Stimulated activated CD8-positive, alpha-beta memory T cell treated with anti-CD3 and anti-CD28 coated beads, Interleukin-7, amount 100 ng/mL, for 4 hours (primary cell): ENCODE measurements at places on chromosomes 5 and 9.

DNA sequence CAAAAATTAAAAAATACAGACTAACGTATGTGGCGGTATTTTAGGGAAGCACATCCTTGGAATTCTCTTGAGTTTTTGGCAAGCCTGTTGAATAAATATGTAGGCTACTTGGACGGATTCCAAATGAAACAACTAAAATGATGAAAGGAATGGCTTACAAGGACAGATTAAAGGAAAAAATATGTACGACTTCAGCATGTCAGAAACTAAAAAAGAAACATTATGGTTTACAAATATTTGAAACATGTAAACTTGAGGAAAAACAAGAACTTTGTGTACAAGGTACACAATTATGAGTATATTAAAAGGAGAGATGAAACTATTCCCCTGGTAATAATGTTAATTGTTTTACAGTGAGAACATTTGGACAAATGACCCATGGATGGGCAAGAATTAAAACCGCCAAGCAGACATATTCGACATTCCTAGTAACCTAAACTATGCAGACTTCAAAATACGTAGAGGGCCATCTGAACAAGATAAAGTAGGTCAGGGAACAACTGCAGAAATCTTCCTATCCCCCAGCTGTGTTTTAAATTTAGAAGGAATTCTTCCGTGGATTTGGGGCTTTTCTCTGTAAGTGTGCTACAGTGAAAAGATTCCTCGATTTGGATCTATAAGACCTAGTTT lies 12.5 kb downstream of the EDIL3 start:
- no peak for DNase-seq

GRCh38 chr9:21810881-21811280 lies 8.4 kb downstream of the MTAP start:
- DNase-seq = no peak

DNA sequence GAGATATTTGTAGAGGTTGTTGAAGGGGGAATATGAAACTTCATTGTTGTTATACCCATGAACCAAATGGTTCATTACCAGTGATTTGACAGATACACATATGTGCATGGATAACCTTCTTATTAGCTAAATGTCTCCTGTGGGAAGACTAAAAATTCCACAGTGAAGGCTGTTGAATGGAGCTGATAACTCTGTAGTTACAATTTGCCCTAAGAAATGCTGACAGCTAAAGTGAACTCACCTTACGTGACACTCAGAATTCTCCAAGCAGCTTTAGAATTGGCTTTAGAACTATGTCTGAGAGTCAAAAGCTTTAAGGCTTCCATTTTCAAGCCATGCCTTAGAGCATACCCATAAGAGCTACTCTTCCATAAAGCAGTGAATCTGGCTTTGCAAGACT lies 276.9 kb downstream of the PRELID2 start:
- no peak for DNase-seq

GRCh38 chr9:35385042-35385441 lies 104.9 kb upstream of the RUSC2 start:
- no peak for DNase-seq

DNA sequence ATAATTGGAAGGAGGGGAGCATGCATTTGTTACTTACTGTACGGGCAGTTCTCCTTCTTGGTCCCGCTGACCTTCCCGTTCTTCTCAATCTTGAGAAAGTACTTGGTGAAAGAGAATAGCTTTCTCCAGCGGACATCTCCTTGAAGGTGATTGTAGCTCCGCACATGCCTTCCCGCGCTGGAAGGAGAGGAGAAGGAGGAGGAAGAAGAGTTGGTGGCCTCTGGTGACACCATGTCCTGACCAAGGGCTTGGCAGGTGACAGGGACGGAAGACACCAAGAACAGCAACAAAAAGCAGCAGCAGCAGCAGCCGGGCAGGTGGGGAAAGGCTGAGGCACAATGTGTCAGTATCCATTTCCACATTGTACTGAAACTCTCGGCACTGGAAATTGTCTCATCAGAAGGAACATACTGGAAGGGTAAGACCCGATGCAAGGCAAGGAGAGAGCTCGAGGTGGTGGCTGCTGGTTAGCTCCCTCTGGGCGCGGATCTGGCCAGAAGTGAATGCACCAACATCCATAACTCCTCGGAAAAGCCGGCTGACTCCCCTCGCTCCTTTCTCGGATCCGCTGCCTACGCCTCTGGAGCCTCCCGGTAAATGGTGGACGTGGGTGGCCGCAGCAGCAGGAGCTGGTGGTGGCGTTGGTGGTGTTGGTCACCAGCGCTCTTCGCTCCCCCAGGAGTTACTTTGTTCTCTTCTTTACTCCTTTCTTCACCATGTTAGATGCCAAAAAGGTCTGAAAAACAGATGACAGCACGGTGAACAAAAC lies 715 bp downstream of the FGF10 start:
- no peak for DNase-seq

DNA sequence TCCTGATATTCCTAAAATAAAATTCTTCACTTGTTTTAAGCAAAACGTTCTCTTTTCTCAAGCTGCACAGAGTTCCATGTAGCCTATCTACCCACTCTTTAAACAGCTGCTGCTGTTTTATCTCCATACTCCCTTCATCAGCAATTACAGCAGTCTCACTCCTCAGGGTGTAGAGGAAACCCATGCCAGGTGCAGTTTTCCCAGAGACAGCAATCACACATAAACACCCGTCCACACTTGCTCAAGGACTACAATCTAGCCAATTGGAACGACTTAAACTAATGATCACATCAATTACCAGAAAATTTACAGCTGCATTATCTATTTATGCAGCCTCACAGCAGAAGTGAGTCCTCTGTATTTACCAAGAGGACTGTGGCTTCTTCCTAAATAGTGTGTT lies 141.7 kb downstream of the HTR1A start:
- DNase-seq = no peak

DNA sequence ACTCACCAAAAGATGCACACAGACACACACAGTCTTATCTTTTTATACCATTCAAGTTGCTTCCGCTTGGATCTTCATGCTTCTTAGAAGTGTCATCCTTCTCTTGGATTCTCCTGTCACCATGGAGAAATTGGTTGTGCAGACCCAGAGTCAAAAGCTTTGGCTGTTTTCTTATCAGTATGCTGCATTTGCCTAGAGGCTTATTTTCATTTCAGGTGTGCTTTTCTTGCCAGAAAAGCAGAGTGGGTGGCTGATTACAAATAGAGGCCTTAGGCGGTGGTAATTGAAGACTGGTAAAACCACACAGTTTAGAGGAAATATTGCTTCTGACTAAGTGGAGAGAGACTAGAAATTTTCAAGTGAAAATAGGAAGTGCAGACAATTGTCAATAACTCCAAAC lies 70.2 kb upstream of the TLE4 start:
- DNase-seq = no peak

DNA sequence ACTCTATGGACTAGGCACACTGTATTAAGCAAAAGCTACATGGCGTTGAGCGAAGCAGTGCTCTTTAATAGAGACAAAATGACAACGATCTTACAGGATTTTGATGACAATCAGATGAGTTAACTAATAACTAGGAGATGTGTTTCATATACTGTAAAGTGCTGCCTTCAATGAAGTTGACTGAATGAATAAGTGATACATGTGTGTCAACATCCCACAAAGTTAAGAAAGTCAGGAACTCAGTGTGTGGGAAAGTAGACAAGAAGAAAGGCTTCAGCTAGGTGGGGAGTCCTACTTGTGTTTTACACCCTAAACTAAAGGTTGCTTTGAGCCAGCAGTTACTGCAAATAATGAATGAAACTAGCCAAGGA lies 79.6 kb downstream of the PAPPA start:
- DNase-seq = no peak

- no peak for DNase-seq
Observed at GRCh38 chr9:134800791-134801339, 79.7 kb upstream of the FCN2 start.

- DNase-seq = no peak
Observed at GRCh38 chr9:14031060-14031414, 282.9 kb downstream of the NFIB start.

- DNase-seq = no peak
Observed at GRCh38 chr5:159566832-159567231, 236.5 kb upstream of the IL12B start.

GRCh38 chr9:26744191-26744965 lies 148.2 kb downstream of the CAAP1 start:
- no peak for DNase-seq

DNA sequence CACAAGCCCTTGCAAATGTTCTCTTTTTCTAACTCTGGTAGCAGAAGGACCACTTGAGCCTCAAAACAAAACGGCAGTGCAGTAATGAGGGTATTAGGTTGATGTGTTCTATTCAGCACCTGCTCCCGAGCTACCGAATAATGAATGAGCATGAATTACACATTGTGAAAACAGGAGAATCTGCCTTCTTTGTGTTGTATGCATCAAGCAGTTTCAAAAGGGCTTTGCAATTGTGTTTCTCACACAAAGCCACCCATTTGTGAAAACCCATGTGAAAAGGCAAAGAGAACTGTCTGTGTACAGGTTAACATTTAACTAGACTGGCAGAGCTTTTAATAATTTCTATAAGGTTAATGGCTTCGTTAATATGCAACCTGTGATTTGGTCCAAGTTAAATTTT lies 97.8 kb downstream of the STK32A start:
- DNase-seq = no peak

- DNase-seq = no peak
Observed at GRCh38 chr5:67195406-67196275, 958 bp downstream of the CD180 start.

GRCh38 chr9:35108946-35109575 lies 6.1 kb upstream of the STOML2 start:
- DNase-seq = no peak

- no peak for DNase-seq
Observed at GRCh38 chr9:7935681-7936080, 136.1 kb upstream of the DMAC1 start.

DNA sequence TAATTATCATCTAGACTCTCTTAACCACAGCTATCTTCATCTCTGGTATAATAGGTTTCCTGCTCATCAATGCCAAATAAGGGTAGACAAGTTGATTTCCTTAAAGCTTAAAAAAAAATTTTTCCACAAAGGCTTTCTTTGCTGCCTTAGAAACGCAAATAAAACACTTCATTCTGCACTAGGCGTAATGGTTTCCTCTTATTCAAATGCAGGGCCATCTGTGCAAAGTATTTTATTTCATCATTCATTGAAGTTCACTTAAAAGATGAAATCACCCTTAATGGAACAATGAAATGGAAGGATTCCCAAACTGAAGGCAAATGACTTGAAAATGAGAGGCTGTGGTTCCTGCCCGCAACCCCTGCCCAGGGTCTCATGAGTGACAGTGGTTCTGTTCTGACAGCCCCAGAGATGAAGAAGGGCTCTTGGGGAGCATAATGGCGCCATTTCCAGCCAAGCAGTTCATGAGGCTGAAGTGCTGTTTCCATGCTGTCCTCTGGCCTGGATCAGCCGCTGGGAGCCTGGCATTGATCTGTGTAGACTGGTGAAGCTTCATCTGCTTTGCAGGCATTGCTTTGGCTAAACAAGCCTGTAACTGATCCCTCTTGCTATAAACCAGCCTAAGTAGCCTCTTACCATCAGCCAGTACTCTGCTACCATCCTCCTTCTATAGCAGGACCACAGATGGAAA lies 276.9 kb upstream of the WWC1 start:
- DNase-seq = no peak

- peak; percentile 85 for DNase-seq
Observed at GRCh38 chr9:126719618-126720031, 85.2 kb upstream of the ZBTB43 start.

DNA sequence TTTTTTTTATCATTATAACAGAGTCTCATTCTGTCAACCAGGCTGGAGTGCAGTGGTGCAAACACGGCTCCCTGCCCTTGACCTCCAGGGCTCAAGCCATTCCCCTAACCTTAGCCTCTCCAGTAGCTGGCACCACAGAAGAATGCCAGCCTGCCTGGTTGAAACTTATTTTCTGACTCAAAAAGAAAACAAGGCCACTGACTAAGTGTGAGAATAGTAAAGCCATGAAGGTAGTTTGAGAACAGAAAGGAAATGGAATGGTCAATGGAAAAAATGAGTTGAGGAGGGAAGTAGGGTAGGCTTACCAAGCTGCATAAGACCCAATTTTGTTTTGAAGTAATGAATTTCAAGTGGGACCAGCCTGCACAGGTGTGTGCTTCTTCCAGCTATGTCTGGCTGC lies 82.8 kb upstream of the RORB start:
- DNase-seq = no peak

DNA sequence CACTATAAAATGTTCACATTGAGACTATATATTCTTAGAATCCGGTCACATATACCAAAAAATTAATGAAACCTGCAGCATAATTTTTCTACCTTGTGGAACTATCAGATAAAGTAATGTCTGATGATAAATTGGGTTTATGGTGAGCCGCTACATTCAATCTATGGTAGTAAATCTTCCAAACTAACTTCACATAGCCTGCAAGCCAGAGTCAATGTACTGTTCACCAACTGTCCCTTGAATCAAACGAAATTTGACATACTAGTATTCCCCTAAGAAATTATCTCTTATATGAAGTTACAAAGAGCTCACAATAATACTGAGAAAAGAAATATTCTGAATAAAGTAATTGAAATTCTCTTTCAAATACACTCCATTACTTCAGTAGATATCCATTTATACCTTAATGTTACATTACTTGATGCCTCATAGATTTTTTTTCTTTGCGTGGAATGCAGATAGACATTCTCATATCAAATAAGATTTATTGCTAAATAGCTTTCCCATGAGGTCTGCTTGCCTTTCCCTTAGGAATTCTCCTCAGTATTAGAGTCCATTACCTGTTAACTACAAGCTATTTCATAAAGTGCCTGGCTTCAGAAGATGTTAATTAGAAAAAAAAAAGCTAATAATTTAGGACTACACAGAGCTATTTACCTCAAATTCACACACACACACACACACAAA lies 169.5 kb downstream of the PTPRD start:
- DNase-seq = no peak

- DNase-seq = no peak
Observed at GRCh38 chr5:151551985-151552384, 39.1 kb downstream of the FAT2 start.

GRCh38 chr5:132003170-132003744 lies 8.2 kb downstream of the ACSL6 start:
- DNase-seq = no peak

GRCh38 chr5:142749321-142749720 lies 20.9 kb upstream of the ARHGAP26 start:
- DNase-seq = no peak

DNA sequence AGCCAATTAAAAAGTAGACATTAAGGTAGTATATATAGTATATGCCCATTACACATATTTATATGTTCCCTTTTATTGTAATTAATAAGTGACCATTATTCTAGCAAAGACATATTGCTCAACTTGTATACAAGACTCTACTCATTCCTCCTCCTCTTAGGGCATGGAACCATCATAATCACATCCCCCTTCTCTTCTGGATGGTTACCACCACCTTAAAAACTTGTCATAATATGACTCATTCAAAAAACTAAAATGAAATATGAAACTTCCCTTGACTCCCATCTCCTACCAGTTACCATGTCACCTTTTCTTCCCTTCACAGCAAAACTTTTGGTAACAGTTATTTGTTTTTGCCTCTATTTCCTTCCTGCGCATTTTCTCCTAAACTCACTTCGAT lies 438.7 kb downstream of the KDM4C start:
- DNase-seq = no peak
